H9 (cell line): ENCODE measurements at places on chromosomes 1 and 21. TPM values are rescaled to one million over a fixed set of nuclear protein-coding genes. Genes with fewer than 3 reads are reported as not detected.

The PTP4A2 gene
- 191 and 192 TPM in 2 replicates for total RNA-seq

The FCRL3 gene
- not detected in 2 replicates for total RNA-seq

The TEDDM1 gene
- total RNA-seq: not detected in 2 replicates

The SUSD4 gene
- total RNA-seq: 3.5 and 4.2 TPM in 2 replicates

The MPZ gene
- 2.7 and 3.6 TPM in 2 replicates for total RNA-seq

The HSPA13 gene
- 30.7 and 32.6 TPM in 2 replicates for total RNA-seq

GRCh38 chr1:157580179-157580827, 17.6 kb downstream of the FCRL4 start:
- H3K4me3 ChIP-seq: no peak overlapping the region
- DNase-seq: peak; percentile 64
- no peak overlapping the region for H3K27ac ChIP-seq
- H3K27me3 ChIP-seq: no peaks in the 10 kb centered on the region
- no peaks in the 10 kb centered on the region for H3K36me3 ChIP-seq
- H3K4me1 ChIP-seq: no peaks in the 10 kb centered on the region

DNA sequence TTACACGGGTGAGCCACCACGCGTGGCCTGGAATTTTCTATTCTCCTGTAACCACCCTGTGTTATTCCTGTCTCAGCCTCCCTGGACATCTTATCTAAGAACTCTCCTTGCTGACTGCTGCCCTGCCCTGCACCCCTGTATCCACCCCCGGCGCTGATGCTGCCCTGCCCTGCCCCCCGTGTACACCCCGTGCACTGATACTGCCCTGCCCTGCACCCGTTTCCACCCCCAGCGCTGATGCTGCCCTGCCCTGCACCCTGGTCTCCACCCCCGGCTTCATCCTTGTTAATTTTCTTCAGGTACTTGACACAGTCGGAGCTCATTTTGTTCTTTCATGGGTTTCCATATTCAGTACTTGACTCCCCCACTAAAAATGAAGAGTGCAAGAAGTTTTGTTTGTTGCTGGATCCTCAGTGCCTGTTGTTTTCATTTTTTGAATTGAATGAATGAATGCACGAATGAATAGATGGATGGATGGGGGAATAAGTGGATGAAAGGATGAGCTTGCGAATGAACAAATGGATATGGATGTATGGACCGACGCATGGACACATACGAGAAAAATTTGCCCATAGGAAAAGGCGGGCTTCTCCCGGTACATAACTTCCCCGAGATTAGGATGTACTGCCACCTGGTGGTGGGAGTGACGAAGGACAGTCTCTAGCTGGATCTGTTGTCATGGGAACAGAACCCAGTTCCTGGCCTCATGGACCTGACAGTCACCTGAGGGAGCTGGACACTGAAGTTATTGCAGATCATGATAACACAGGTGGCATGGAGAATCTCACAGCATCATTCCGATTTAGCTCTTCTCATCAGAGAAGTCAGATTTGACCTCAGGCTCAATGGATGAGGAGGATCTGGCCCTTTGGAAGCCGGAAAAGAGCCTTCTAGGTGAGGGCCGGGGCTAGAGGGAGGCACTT, 14.9 kb downstream of the AADACL4 start:
- no peaks in the 10 kb centered on the region for H3K27me3 ChIP-seq
- DNase-seq: peak; percentile 79
- no peak overlapping the region for H3K27ac ChIP-seq
- H3K36me3 ChIP-seq: no peaks in the 10 kb centered on the region
- H3K4me3 ChIP-seq: no peak overlapping the region

GRCh38 chr1:201774224-201774982, 54.6 kb upstream of the IPO9 start:
- no peak overlapping the region for H3K4me3 ChIP-seq
- H3K4me1 ChIP-seq: no peaks in the 10 kb centered on the region
- DNase-seq: no peak
- H3K36me3 ChIP-seq: peaks cover 5% of the 10 kb centered on the region; the same call in 2 of the 3 replicates

DNA sequence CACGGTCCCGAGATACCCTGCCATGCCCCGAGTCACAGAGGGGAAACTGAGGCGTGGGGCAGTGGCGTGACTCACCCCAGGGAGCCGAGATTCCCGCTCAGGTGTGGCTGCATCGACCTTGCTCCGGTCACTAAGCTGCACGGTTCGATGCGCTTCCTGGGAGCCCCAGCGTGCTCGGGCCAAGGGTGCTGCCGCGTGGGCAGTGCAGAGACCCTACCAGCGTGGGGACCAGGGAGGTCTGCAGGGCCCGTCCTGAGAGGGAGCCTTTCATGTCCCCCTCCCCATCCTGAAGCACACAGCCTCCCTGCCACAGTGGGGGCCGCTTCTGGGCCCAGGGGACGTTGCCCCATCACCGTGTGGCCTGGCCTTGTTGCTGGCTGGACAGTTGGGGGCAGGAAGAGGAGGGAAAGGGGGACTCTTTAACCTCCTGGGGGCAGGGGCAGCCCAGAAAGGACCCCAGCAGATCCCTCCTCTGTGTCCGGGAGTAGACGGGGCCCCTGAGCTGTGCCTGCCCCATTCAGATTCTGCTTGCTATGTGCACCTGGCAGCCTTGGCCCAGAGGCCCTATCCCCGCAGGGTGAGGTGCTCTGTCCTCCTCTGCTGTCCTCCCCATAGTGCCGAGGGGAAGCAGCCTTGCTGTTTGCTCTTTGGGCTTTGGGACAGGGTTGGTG, 52.3 kb downstream of the COL18A1 start:
- no peak overlapping the region for H3K27ac ChIP-seq
- H3K36me3 ChIP-seq: peaks cover 28% of the 10 kb centered on the region
- H3K4me3 ChIP-seq: no peak overlapping the region

DNA sequence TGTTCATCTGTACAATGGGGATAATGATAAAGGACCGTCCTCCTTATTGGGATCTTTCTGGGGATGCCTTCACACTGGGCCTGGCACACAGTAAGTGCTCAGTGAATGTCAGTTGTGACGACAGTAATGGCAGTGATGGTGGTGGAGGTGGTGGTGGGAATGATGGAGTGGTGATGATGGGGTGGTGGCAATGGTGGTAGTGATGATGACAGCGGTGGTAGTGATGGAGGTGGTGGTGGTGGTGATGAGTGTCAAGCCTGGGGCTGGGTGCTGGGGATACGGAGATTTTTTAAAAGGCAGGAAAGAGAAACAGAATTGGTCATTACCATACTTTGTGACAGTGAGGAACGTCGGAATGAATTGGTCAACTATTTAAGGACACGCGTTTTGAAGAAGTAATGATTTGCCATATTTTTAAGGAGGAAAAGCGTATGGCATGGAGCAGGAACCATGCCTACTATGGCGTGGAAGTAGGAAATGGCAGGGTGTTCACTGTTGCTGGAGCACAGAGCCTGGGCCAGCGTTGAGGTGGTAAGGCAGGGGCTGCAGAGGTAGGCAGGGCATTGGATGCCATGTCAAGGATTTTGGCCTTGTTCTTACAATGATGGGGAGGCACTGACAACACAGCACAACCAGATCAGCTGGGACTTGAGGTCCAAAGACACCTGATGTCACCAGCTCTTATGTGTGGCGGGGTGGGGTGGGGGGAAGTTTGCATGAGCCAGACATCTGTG, 128.7 kb downstream of the ACTL8 start:
- no peak overlapping the region for H3K4me3 ChIP-seq
- H3K4me1 ChIP-seq: no peaks in the 10 kb centered on the region
- H3K27ac ChIP-seq: no peak overlapping the region
- no peaks in the 10 kb centered on the region for H3K27me3 ChIP-seq

- no peak overlapping the region for H3K4me3 ChIP-seq
- H3K4me1 ChIP-seq: no peaks in the 10 kb centered on the region
- H3K36me3 ChIP-seq: peaks cover 3% of the 10 kb centered on the region; the same call in 1 of the 3 replicates
- no peak overlapping the region for H3K27ac ChIP-seq
- H3K27me3 ChIP-seq: no peaks in the 10 kb centered on the region
Observed at GRCh38 chr1:229523052-229523451, 14.9 kb upstream of the NUP133 start.

DNA sequence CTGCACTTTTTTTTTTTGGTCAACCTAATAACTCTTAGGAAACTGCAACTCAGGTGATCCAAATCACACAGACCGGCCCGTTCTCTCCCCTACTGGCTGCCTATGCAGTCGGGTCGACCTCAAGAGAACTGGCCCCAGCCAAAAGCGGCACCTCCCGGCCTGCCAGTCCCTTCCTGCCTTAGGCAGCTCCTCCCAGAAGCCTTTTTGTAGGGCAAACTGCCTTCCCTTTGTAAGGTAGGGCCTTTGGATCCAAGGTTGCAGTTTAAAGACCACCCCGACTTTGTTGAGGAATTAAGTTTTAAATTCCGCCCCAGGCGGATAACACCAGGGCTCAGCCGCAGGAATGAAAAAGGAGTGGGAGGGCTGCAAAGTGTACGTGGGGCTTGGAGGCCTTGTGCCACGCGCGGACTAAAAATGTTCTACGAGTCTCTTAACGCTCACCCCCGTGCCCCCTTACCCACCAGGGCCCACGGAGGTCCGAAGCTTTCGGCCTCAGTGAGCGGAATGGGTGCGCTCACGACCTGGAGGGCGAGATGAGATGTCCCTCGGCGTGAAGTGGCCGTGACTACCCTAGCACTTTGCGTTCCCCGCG, 642 bp upstream of the ST3GAL3 start:
- H3K4me3 ChIP-seq: peak overlapping the region; percentile 85
- H3K36me3 ChIP-seq: peaks cover 47% of the 10 kb centered on the region
- no peak overlapping the region for H3K27ac ChIP-seq
- H3K27me3 ChIP-seq: no peaks in the 10 kb centered on the region

DNA sequence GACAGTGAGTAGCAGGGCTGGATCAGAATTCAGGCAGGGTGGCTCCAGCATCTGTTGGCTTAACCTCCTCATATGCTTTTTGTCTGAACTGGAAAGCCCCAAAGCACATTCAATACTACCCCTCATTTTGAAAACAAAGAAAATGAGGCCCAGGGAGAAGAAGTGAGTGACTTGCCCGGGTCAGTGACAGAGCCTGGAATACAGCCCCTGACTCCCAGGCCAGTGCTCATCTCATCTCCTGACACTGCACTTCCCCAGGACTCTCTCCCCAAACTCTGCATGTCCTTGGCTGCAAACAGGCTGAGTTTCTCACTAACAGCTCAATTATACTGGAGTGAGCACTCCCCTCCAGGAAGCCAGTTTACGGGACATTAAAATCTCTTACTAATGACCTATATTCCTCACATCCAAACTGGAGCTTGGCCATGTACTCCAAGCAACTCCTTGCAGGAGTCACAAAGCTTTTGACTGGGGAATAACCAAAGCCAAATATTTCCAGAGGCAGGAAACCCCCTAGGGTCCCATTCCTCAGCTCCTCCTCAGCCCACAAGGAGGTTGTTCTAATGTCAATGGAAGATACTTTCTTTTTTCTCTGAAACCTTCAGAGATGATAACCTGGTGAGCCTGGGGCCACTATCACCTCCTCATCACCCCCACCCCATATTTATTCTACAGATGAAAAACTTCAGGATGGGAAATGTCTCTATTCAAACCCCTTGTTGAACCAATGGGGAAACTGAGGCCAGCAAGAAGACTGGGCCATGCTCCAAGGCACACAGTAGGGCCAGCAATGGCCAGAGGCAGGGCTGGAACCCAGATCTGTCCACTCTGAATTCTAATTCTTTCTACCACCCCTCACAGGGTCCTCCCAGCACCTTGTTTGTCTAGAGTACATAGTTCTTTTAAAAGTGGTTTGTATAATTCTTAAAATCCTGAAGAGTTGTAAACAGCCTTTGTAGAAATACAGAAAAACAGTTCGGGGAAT, 127.0 kb downstream of the PLPP3 start:
- H3K4me3 ChIP-seq: no peak overlapping the region; the same call in 2 of the 3 replicates
- H3K27me3 ChIP-seq: no peaks in the 10 kb centered on the region; the same call in 1 of the 2 replicates
- H3K36me3 ChIP-seq: no peaks in the 10 kb centered on the region
- H3K27ac ChIP-seq: no peak overlapping the region
- DNase-seq: no peak

DNA sequence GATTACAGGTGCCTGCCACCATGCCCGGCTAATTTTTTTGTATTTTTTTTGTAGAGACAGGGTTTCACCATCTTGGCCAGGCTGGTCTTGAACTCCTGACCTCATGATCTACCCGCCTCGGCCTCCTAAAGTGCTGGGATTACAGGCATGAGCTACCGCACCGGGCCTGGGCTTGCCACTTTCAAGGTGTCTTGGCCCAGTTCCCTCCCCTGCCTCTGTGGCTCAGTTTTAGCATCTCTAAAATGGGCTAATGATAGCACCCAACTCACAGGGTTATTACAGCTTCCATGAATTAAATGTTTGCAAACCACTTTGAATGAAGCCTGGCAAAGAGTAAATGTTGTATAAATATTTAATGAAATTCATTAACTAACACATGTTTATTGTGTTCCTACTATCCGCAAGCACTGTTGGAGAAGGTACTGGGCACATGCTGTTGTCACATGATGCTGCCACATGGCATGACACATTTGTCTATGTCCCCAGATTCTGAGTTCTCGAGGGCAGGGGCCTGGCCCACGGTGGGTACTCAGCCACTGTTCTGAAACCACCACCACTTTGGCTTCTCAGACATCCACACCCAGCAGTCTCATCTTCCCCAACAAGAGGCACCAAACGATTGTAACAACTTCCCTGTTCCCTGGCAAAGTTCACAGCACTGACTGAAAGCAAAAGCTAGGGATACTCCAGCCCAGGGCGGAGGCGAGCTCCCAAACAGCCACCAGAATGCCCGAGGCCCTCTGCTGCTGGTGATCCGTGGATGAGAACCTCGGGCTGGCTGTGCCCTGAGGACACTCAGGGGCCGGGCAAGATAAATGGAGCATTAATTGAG, 9.7 kb downstream of the IFFO2 start:
- no peak for DNase-seq
- H3K4me1 ChIP-seq: peaks cover 9% of the 10 kb centered on the region; the same call in 1 of the 2 replicates
- H3K27ac ChIP-seq: no peak overlapping the region
- H3K36me3 ChIP-seq: no peaks in the 10 kb centered on the region
- no peak overlapping the region for H3K4me3 ChIP-seq
- H3K27me3 ChIP-seq: no peaks in the 10 kb centered on the region

DNA sequence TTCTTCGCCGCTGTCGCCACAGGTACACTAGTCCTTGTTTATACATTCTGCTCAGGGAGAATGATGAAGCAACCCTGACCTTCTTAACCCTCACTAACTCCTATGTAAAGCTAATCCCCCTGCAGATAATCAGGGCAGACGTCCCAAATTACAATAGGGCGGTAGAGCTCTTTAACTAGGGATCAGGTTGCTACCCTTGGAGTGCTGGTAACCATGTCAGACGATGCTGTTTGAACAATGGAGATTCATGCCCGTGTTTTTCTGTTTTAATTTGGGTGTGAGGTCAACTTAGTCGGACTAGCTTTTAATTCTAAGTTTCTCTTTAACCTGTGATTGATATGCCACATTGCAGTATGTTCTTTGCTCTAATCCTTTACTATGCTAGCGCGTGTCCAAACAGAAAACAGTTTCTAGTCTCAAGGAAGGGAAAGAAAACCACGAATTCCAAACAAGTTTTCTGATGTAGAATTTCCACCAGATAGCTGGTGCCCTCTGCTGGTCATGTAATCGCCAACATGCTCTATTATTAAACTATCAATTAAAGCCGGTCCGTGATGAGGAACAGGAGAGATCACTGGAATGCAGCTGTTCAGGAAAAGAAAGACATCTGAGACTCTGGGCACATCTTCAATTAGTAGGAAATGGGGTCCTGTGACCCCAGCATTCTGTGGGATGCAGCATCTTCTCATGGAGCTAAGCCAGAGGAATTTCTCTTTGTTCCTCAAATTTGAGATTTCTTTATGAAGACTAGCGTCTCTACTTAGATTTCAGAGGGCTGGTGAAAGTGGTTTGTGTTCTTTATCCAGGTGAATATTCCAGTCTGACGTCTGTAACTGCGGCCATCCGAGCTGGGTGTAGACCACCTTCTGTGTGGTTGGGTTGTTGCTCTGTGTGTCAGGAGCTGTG, 18.3 kb upstream of the VAMP3 start:
- H3K36me3 ChIP-seq: no peaks in the 10 kb centered on the region
- peaks cover 5% of the 10 kb centered on the region; the same call in 1 of the 2 replicates for H3K4me1 ChIP-seq
- H3K27me3 ChIP-seq: no peaks in the 10 kb centered on the region
- H3K4me3 ChIP-seq: peak overlapping the region; percentile 64
- peak; percentile 48 for DNase-seq

- peaks cover 4% of the 10 kb centered on the region; the same call in 1 of the 2 replicates for H3K4me1 ChIP-seq
- no peaks in the 10 kb centered on the region for H3K27me3 ChIP-seq
- no peaks in the 10 kb centered on the region for H3K36me3 ChIP-seq
- no peak overlapping the region for H3K27ac ChIP-seq
Observed at GRCh38 chr21:36127250-36127904, 7.5 kb upstream of the CBR3 start.
